ENCODE measurements at places on chromosomes 6 and 20.

DNA sequence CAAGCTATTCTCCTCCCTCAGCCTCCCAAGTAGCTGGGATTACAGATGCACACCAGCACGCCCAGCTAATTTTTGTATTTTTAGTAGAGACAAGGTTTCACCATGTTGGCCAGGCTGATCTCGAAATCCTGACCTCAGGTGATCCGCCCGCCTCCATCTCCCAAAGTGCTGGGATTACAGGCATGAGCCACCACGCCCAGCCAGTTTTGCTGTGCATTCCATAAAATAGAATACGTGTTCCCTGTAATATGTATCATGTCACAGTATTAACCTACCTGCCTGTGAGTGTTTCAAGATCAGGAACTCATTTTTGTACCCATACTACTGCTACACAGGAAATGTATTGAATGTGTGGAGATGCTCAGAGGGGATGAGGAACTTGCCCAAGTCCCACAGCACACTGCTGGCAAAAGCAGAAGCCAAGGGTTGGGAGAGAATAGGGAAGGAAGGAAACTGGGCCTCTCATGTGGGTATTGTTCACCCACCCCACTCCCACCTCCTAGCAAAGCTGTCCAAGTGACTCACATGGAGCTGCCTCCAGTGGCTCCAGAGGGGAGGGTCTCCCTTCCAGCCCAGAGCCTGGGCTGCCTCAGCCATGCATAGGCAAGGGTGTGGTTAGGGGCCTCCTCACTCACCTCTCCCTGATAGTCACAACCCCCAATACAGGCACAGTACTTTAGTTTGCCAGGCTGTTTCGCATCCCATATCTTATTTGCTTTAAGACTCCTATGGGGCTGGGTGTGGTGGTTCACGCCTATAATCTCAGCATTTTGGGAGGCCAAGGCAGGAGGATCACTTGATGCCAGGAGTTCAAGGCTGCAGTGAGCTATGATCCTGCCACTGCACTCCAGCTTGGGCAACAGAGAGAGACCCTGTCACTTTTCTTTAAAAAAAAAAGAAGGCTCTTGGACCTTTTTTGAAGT lies 9.4 kb downstream of the HM13 start:
- DNase-seq: no peak

DNA sequence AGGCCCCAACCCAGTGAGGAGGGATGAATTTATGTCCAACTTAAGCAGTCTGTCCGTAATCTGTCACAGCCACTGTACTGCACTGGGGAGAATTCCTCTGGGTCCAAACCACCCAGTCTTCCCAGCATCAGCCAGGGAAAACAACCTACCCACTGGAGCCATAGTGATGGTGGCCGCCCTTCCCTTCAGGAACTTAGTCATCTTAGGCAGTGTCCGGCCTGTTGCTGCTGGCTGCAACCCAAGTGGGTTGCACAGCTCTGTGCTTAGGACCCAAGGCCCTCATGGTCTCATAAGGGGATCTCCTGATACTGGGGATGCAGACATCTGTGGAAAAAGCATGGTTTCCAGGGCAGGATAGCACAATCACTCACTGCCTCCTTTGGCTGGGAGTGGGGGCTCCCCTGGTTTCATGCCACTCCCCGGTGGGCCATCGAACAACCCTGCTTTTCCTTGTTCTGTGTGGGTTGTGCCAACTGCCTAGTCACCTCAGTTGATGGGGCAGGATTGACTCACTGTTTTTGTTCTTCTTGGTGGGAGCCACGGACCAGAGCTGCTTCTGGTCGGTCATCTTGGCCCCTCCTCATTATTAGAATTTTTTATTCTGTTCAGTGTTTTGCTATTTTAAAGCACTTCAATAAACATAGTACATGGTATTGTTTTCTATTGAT lies 591.9 kb downstream of the DOK5 start:
- DNase-seq: no peak

GRCh38 chr6:75824160-75824559 lies 75.1 kb downstream of the MYO6 start:
- DNase-seq: no peak

DNA sequence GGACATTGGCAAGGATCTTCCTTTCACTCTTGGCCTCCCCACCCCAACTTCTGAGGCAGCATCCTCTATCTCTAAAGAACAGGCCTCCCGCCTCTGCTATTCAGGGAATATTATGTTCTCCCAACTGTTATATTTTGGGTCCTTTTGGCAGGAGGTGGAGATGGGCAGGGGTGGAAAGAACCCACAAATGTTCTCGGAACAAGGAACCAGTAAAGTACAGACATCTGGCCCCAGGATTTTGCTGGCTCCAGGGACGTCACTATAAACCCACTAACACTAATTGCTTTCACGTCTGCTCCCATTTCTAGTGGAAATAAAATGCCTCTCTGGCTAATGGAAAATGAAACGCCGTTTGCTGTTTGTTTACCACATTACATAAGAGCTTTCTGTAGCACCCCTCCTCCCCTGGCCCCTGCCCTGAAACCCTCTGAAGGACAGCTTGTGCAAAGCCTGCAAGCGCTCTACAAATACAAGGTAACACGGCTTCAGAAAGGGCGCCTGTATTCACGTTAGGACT lies 77.7 kb upstream of the TBC1D7 start:
- DNase-seq: no peak

DNA sequence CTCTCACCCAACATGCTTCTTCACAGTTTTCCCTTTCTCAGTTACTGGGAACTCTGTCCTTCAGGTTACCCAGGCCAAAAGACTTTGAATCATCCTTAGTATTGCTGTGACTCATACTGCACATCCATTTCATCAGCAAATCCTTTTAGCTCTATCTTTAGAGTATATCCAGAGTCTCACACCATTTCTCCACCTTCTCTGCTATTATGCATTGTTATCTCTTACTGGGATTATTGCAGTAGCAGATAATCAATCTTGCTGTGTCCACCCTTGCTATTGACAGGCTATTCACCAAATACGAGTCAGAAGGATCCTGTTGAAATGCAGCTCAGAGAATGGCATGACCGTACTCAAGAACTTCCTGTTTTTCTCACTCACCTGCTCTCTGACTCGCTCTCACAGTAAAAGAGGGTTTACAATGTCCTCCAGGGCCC lies 57.3 kb downstream of the BCKDHB start:
- no peak for DNase-seq

- DNase-seq: no peak
Observed at GRCh38 chr6:18047406-18047805, 60.0 kb upstream of the KIF13A start.

DNA sequence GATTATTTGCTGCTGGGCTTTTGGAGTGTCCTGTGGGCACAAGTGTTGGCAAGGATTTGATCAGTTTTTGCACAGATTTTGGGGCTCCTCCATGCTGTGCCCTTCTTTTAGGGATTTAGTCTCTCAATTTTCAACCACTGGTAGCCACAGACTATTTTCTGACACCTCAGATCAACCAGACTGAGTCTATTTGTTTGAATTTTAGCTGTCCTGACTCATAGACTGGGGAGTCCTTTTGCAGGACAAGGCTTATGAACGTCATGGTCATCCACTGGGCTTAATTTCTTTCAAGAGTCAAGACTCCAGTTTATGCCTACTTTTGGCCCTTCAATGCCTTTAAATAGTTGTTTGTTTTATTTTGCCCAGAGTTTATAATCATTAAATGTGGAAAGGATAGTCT lies 59.3 kb downstream of the BCKDHB start:
- no peak for DNase-seq

- no peak for DNase-seq
Observed at GRCh38 chr6:117616391-117617209, 14.3 kb upstream of the GOPC start.

DNA sequence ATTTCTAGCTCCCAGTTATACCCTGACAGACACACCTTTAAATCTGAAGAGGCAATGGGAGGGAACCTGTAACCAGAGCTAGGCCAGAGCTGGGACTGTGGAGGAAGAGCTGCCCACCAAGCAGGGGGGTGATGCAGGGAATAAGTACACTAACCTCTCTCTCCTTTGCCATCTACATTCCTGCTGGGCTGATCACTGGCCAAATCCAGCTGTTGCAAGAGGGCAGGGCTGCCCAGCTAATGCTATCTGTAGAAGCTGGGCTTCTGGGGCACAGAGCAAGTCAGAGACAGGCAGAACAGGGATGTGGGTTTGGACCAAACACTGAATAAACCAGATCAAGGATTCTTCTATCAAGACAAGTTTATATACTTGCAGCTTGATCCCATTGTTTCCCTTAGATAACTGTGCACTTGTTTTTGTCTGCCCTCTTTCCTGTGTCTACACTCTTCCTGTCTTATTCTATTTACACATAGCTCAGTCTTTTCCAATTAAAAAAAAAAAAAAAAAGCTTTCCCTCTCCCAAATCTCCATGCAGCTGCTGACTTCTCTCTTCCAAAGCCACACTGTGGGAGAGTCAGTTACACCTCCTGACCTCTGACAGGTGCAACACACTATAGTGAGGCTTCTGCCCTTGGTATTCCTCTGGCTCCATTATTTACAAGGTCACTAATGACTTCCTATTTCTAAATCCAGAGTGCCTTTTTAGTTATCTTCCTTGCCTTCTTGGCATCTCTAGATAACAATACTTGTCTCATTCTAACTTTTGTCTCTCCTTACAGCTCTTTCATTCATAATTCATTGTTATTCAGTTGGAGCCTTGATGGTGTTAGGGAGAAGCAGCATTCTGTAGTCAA lies 43.7 kb downstream of the TRIM38 start:
- no peak for DNase-seq

- DNase-seq: no peak
Observed at GRCh38 chr6:38846844-38847243, 131.7 kb downstream of the DNAH8 start.

GRCh38 chr6:149477544-149477943 lies 7.3 kb downstream of the ZC3H12D start:
- DNase-seq: no peak

- no peak for DNase-seq
Observed at GRCh38 chr20:56360908-56361205, 2.1 kb downstream of the FAM210B start.

DNA sequence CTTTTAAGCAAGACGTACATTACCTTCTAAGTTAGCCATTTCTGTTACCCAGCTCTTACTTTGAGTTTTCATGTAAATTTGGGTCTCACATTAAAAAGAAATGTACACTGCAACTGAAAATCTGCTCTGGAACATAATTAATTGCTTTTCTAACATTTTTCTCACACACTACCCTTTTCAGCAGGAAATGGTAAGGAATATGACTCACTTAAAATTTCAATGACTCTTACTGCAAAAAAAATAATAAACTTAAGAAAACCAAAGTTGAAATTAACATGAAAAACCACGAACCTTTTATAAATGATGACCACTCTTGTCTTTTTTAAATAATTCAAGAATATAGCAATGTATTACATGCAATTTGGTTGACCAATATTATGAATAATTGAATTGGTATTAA lies 1.3 kb downstream of the CGA start:
- no peak for DNase-seq

- peak; percentile 17 for DNase-seq
Observed at GRCh38 chr20:5674176-5674660, 76.0 kb upstream of the SHLD1 start.

GRCh38 chr6:121635355-121635754 lies 199.9 kb downstream of the GJA1 start:
- DNase-seq: no peak

DNA sequence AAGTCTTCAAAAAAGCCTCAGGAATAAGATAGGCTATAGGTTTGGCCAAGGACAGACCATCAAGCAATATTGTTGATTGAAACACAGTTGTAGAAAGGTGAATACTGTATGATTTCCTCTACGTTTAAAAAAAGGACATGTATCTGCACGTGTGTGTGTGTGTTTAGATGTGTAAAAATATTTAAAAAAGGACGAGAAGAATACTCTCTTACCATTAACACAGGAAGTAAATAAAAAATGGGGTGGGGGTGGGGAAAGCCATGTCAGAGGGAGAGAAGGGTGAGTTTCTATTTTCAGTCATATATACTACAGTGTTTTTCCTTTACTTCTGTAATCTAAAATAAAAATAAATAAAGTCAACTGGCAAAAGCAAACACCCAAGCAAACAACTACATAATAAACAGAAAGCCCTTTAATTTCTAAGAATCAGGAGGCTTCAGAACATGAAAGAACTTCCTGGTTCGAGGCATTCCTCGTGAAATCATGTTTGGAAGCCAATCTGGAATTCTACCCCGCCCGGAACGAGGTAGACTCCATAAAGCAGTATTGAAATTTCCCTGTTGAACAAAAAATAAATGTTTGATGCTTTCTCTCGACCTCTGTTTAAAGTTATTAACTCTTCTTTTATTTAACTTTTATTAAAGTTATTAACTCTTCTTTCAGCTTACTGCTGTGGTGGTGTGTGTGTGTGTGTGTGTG lies 158.1 kb upstream of the ZNF217 start:
- no peak for DNase-seq

- DNase-seq: no peak
Observed at GRCh38 chr6:143136647-143137046, 76.0 kb downstream of the AIG1 start.

GRCh38 chr6:79913369-79913768 lies 34.0 kb downstream of the ELOVL4 start:
- DNase-seq: no peak

- peak; percentile 46 for DNase-seq
Observed at GRCh38 chr20:43658069-43658722, 8.7 kb upstream of the MYBL2 start.

DNA sequence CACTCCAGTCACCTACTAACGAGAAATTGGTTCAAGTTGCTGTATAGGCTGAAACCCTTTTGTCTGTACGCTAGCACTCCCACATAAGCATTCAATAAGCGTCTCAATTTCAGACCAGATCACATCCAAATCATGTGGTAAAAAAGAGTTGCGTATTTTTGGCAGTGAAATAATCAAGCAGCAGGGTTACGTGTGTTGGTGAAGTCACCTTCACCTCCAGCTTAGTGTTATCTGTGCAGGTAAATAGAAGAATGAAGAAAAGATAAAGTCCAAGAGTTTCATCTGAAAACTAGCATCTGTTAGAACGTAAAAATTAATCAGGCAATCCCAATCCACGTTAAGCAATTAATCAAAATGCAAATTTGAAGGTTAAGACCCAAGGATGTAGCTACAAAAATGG lies 11.3 kb downstream of the SSR1 start:
- no peak for DNase-seq

- DNase-seq: peak; percentile 34
Observed at GRCh38 chr6:157099912-157100593, 223.3 kb downstream of the TMEM242 start.

DNA sequence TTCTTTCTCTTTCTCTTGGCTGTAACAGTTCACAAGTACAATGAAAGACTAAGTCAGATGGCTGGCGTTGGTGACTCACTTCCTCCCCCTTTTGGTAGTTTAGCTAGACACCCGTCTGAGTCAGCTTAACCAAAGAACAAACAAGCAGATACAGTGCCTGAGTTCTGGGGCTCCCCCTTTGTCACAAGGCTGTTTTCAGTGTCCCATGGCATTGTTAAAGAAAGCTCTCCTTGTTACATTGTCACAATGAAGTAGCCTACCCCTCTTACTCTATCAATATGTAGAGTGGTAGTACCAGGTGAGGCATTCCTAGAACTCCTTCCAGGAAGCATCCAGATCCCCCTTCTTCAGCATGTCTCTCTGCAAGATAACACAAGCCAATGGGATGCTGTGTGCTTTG lies 38.6 kb downstream of the KIAA0408 start:
- peak; percentile 53 for DNase-seq

GRCh38 chr6:158405933-158406332 lies 93.7 kb downstream of the TULP4 start:
- DNase-seq: no peak

- DNase-seq: no peak
Observed at GRCh38 chr6:79649016-79649415, 17.9 kb downstream of the SH3BGRL2 start.

GRCh38 chr20:41314386-41314785 lies 3.1 kb downstream of the ZHX3 start:
- no peak for DNase-seq
